Keratinocyte (primary cell): ENCODE measurements at places on chromosomes 12 and 14. TPM values are rescaled to one million over a fixed set of nuclear protein-coding genes. Genes with fewer than 3 reads are reported as not detected.

CMA1 gene
- polyA plus RNA-seq, result not detected in 3 replicates

KRT74 gene
- polyA plus RNA-seq, result 0.10 to 0.36 TPM (median 0.17 TPM) in 3 replicates

DNA sequence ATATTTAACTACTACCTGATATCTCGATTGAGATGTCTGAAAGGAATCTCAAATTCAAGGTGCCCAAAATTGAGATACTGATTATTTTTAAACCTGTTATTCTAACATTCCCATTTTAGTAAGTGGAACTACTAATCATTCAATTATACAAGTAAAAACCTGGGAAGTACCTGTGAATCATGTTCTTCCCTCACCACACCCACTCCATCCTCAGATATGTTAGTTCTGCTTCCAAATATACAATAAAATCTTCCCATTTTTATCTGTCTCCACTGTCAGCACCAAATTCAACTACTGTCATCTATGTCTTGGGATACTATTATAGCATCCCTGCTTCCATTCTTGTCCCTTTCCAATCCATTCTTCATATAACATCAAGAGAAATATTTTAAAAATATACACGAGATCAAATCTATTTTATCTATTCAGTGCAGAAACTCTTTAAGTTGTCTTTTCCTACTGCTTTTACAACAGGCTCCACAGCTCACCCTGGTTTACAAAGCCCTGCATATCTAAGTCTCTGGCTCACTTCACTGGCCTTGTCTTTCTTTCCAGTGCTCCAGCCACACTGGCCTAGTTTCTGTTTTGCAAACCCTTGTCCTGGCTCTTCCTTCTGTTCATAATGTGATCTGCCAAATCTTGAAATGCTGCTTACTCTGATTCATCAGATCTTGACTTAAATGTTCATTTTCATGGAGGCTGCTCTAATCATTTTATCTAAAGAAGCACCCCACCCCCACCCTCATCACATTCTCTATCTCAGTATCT is 122.3 kb downstream of the PTPRR start:
- no peak for DNase-seq

DNA sequence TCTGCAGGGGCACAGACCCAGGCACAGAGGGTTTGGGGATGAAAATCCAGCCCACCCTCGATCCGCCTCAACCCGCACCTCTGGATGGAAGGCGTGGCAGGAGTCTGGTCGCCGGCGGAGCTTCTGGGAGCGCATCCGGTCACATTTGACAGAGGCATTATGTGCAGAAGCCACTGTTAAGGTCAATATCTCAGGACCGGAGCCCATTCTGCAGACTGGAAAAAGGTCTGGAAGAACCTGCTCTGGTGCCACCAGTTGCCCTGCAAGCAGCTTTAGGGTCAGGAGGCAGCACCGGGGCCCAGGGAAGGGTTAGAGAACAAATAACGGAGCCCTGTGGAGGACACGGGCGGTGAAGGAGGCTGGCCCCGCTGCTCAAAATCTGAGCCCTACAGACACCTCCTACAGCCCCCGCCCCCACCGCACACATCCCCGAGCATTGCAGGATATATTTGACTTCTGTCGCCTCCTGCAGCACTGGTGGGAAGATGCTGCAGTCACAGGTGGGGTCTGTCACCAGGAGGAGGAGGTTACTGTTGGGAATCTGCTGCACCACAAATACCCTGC is 25.1 kb upstream of the LRTM2 start:
- DNase-seq, result no peak

DNA sequence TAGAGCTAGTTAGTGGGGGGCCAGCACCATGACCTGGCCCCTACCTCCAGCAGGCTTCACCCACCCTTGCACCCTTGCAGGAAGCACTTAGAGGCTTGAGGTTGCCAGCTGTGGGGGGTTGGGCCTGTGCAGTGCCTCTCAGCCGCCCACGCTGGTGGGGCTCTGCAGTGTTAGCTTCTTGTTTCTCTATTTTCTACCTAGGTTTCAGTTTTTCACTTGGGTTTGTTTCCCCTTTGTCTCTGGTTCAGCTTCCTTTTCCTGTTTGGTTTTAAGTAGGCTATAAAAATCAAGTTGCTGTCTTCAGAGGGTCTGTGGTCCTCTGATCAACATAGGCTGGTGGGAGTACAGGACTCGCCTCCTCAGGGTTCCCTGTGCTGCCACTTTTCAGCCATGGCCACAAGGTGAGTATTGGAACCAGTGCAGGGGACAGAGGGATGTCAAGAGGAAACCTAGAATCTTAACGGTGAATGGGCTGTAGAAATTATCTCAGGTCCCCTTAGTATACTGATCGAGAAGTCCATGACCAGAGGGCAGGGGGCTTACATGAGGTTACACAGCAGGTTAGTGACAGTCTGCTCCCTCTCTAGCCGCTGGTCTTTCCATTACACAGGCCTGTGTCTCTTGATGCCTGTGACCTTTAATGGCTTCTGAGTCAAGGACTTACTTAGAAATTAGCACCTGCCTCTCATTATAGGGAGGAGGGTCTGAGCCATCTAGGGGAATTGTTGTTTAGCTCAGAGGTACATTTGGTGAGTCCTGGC is at the start of gene EVL:
Gene EVL (plus strand): TSS at position 312 of the 761 bp plus-strand sequence. CDS start 79 bp downstream, at position 391.
- no peak for DNase-seq

DNA sequence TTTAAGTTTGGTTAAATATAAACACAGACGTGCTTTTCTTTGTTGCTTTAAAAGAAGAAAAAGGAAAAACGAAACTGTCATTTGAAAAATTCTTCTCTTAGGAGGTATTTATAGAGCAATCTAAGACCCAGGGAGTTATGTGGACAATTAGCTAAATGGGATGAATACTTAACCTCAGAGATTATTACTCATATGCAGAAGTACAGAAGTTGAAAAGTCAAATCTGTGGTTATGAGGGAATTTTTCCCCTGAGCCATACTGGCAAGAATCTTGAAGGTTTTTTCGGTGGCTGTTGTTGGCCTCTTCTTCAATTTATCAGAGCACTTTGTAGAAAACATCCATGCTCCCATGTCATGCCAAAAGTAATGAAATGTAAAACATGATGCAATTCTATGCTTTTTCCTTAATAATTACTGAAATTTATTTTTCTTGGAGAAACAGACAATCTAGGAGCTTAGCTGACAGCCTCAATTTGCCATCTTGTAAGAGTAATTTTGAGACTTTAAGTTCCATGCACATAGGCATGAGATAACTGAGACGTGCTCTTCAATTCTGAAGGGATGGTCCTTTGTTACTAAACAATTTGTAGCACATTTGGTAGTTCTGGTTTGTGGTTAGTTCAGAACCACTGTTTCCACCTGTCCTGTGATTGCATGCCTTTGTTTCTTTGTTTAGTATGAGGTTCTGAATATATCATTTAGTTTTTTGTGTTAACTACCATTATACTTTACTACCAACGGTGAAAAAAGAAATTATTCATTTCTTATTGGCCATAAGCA is 126.6 kb downstream of the BCAT1 start:
- no peak for DNase-seq

- no peak for DNase-seq
Observed at GRCh38 chr14:24279301-24280186, 8.1 kb upstream of the RABGGTA start.
